SK-MEL-5 (cell line): ENCODE measurements at places on chromosomes 5 and 9.

DNA sequence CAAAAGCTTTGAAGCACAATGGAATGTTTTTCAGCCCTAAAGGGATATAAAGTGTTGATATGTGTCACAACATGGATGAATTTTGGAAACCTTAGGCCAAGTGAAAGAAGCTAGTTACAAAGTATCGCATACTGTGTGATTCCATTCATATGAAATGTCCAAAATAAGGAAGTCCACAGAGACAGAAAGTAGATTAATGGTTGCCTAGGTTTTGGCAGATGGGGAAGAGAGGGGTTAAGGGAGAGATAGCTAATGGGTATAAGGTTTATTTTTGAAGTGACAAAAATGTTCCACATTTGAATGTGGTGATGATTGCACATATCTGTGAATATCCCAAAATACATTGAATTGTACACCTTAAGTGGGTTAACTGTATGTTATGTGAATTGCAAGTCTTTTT, 57.5 kb upstream of the MCCC2 start:
- DNase-seq: no peak

DNA sequence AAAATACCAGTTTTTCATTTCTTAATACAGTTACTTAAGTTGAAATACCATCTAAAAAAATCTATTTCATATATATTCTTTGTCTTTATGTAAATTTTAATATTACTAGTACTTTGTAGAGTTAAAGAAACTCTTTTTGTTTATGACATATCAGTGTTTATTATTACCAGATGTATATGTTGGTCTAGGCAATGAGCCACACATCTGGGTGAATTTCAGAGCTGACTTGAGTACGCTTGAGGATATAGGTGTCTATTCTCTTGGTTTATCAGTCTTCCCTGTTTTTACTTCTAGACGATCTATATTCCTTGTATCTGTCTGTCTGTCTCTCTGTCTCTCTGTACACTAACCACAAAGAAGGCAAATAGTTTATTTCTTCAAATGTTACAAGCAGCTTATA, 2.9 kb downstream of the SMAD5 start:
- DNase-seq: no peak

GRCh38 chr5:78518365-78519197, 130.0 kb downstream of the LHFPL2 start:
- no peak for DNase-seq

GRCh38 chr9:6634444-6634843, 11.1 kb downstream of the GLDC start:
- DNase-seq: no peak

GRCh38 chr5:82406205-82406773, 128.1 kb upstream of the RPS23 start:
- peak; percentile 74 for DNase-seq

GRCh38 chr9:118367383-118367782, 663.2 kb downstream of the TLR4 start:
- no peak for DNase-seq

GRCh38 chr5:143236682-143237081, 166.8 kb downstream of the NR3C1 start:
- DNase-seq: no peak

DNA sequence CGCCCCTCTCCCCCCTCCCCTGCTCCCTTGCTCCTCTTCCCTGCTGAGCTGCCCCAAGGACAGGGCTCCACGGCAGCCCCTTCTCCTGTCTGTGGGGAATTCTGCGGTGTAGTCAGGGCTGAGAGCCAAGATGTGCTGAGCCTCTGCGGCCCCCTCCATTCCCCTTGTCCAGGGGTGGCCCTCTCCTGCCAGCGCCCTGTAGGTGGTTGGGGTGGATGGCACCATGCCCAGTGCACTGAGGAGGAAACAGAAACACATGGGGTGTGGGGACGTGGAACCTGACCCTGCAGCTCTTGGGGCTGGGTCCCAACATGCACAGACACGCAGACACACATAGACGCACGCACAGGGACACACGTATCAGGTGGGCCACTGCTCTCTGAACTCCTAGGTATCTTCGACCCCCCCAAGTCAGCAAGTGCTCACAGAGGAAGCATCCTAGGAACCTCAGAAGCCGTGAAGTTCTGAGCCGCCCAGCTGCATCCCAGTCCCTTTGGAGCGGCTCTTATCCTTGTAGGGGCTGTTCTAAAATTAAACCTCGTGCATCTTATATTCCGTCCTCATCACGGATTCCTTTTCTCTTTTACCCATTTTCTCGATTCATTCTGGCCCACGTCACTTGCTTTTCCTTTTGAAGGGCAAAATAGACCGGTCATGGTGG, 64.8 kb downstream of the HMCN2 start:
- no peak for DNase-seq
